NCI-H510A (cell line): ENCODE measurements at places on chromosomes 5 and 9.

GRCh38 chr9:136119061-136119882, 597 bp upstream of the TMEM250 start:
- DNase-seq, result no peak

- DNase-seq, result no peak
These were observed 514.2 kb downstream of the RAB3C start for GRCh38 chr5:59097116-59097515.

DNA sequence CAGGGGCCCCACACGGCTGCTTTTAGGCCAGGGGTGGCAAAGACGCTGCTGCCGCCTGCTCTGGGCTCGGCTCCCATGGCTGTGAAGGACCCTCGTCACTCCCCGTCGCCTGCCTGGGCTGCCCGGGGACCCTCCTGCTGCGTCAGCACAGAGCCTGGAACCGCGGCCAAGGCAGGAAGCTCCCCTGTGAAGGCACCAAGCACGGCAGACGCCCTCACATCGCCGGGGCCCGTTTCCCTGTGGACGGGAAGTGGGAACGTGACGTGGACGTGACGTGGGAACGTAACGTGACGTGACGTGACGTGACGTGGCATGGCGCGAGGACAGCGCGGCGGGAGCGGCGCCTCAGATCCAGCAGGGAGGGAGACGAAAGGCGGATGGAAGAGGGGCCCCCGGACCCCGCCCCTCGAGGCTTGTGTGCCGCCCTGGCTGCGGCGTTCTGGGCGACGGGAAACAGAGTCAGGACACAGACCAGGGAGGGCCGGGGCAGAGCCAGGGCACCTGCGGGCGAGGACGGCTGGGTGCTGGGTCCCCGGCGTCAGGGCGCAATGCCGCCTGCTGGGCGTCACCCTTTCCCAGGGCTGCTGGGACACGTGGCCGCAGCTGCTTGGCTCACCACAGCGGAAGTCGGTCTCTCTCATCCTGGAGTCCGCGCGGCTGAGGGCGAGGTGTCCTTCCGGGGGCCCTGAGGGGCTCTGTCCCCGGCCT, 53.1 kb downstream of the MRPL36 start:
- DNase-seq, result no peak

DNA sequence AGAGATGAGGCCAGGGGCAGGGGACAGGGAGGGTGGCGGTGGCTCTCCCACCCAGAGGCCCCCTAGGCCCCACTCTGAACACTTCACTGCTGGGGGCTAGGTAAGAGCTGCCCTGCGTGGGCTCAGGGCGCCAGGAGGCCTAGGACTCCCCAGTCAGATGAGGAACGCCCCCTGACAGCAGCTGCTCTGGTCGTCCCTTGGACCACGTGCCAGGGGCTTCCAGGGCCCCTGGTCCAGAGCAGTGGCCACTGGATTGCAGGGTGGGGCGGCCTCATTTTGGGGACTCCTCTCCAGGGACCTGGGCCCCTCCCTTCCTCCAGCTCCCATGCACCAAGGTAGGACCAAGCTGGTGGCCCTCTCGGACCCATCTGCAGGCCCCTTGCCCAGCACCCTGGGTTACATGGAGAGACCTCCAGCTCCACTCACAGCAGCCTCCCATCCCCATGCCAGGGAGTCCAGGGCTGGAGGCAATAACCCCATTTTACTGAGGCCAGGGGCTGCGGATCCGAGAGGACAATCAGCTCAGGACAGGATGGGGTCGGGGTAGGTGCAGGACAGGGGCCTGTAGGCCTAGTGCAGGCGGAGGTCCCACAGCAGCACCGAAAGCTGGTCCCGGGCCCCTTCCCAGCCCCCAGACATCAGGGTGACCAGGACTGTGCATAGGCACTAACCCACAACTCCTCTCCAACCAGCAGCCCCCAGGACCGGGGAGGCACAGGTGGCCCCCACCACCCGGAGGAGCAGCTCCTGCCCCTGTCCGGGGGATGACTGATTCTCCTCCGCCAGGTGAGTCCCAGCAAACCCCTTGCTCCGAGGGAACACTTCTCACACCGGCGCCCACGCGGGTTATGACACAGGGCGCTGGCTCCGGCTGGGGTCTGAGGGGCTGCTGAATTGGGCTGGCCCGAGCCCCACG, 1.5 kb downstream of the EGFL7 start:
- no peak for DNase-seq

GRCh38 chr5:105917189-105917588, 1753.5 kb downstream of the EFNA5 start:
- no peak for DNase-seq
